ENCODE measurements at places on chromosomes 6 and 20.

DNA sequence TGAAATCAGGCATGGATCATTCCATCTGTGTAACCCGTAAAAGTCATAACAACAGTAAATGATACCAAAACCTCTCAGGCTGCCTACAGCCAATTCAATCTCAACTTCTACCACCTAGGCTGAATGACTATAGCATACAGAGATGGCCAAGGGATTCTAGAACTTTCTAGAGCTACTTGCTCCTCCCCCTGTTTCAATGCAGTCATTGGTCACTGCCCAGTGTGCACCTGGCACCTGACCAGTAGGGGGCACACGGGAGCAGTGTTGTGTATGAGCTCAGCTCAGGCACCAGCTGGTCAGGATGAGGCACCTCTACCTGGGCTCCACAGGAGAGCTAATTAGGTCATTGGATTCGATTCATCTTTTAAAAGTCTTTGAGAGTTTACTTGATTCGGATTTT lies 86.2 kb downstream of the PLEKHG1 start:
- DNase-seq: peak; percentile 31

- no peak for DNase-seq
Measured at GRCh38 chr6:21501021-21501354, 92.6 kb upstream of the SOX4 start.

DNA sequence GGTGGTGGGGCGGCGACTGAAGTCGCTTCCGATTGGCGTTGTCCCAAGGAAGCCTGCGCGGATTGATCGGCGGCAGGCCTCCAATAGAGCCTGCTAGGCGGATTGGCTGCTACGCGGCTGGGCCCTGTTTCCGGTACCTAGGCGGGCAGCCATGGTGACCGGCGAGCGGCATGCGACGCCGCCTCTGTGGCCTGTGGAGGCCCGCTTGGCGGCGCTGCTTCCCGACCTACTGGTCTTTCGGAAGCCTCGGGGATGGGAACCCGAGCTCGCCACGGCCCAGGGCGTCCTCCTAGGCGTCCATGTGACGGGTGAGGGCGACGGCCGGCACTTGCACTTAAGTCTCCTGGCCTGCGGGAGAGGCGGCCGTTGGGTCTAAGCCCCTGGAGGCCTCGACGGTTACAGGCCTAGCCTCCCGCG lies 28.1 kb downstream of the NFYA start:
- DNase-seq: no peak

DNA sequence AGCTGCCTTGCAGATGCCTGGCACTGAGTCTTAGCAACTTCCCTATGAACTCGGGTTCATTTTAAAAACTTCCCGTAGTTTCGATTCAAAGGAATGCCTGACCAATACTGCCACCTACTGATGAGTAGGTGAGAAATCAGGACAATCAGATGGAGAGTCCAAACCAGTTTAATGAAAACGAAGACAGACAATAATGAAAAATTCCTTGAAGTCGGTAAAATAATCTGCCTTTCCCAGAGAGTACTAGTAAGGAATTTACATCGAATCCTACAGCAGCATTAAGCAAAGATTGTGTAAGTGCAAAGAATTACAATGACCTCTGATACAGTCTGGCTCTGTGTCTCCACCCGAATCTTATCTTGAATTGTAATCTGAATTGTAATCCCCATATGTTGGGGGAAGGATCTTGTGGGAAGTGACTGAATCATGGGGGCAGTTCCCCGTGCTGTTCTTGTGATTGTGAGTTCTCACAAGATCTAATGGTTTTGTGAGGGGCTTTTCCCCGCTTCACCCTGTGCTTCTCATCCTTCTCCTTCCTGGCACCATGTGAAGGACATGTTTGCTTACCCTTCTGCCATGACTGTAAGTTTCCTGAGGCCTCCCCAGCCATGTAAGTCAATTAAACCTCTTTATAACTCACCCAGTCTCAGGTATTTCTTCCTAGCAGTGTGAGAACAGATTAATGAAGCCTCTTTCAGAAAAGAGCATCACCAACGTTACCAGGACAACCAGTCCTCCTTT lies 134.4 kb downstream of the ARHGAP18 start:
- DNase-seq: no peak

GRCh38 chr20:25508083-25508770 lies 77.1 kb downstream of the NINL start:
- no peak for DNase-seq

DNA sequence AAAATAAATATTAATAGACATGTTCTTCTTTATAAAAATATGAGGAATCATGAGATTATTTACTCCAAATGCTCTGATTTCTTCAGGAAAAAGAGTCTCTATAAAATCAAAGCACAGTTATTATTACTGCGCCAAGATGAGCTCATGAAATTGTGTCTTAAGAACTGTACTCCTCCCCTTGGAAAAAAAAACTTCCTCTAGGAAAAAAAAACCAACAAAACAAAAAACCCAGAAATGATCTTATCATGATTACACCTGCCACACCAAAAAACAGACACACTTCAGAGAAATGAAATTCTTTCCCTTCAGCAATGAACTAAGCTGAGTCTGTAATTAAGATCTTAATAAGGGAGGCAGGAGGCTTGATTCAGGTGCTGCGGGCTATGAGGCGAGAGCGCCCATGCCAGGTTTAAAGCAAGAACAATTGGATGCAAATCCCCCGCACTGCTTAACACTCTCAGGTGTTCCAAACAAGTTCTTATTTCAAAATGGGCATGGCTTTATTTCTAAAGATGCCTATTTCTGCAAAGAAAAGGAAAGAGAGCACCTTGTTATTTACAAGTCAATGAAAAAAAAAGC lies 9.1 kb downstream of the NEDD9 start:
- no peak for DNase-seq

DNA sequence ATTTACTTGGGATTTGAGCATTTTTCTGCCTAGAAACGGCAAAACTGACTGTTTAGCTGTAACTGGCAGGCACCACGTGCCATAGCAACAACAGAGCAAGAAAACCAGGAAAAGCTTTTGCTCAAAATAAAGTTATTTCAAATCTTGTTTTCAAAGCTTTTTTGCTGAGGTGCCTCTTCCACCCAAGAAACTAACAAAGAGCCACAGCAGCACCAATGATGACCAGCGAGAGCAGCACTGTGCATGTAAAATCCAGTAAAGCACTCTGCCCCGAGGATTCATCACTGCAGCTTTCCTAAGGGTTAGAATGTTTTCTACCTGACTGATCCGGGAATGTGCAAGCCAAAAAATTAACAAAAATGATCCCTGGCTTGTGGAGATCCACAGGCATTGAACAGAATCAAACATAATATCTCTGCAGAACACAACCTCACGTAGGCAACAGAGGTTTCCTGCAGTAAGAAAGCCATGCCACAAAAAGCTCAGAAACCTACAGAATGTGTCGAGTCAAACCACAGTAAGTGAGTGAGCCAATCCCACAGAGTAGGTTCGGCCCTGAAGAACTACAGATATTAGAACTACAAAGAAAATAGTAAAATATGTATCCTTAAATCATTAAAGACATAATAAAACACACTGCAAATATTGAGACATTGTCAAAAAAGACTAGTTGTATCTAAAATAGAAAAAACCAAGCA lies 7.4 kb upstream of the ULBP3 start:
- no peak for DNase-seq

- no peak for DNase-seq
Measured at GRCh38 chr6:40353197-40353966, 233.8 kb downstream of the LRFN2 start.

- no peak for DNase-seq
Measured at GRCh38 chr6:154865291-154865690, 129.8 kb upstream of the TIAM2 start.

DNA sequence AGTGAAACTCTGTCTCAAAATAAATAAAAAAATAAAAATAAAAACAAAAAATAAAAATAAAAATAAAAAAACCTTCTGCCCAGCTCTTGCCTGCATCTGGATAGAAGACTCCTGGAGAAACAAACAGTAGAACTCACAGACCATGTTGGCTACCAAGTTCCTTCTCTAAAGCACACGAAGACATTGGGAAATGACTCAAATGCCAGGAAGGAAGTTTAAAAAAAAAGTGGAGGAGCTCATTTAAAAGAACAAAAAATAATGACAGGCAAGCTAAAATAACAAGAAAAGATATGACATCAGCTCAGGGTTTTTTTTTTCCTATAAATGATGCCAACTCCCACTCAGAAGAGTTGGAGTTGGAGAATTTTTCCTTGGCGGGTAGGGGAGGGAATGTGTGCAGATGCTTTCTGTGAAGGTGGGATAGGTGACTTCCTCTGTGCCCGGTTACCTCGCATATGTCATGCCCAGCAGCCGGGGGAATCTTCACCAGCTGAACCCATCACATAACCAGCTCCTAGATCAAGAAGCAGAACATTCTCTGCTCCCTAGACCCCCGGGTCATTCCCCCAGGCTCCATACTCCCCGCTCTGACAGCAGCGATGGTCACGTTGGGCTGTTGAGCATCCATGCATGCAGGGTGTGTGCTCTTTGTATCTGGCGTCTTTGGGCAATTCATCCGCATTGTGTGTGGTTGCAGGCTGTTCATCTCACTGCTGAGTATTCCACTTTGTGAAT lies 17.3 kb upstream of the CD93 start:
- DNase-seq: no peak

DNA sequence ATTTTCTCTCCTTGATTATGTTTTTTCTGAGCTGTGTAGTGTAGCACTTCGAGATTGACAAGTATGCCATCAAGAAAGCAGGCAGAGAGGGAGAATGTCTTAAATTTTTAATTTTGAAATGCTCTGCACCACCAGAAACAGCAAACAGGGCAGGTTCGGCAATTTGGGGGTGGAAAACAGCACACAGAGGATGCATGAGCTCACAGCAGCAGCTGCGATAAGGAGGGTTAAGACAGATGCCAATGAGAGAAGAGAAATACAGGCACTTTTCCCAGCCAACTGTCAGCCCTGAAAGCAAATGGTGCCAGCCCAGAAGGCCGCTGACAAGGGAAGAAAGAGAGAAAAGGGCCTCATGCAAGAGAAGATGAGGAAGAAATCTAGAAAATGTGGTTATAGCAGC lies 15.1 kb upstream of the SNRPB2 start:
- no peak for DNase-seq

DNA sequence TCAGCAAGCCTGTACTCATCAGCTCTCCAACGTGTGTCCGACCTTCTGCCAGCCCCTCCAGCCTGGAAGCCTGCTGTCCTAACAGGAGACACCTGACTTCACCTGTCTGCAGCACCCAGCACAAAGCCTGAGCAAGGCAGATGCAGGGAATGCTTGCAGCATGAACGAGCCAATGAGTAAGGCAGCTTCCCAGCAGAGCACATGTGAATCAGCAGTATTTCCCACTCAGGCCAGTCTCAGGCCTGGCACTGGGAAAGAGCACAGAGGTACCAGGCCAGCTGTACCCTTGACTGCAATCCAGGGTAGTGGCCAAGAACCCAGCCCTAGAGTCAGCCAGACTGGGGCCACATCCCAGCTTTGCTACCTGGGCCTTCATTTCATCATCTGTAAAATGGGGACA lies 120.8 kb downstream of the MAFB start:
- DNase-seq: no peak

DNA sequence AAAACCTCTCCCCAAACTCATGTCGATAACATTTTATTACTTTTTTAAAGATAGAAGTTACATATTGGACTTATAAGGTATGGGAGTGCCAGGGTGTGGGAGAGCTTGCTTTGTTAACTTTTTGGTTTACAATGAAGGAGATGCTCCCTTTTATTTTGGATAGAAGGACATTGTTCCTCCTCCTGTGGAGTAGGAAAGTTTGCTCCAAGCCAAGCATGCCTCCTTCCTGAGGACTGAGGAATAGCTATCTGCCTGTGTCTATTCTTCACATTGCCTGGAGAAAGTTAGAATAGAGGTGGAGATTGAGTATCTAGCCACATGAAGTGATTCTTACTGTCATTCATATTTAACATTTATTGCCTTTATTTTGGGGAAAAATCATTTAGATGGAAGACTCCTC lies 71.9 kb downstream of the EYA4 start:
- no peak for DNase-seq

- no peak for DNase-seq
Measured at GRCh38 chr6:33693186-33694105, 18.1 kb downstream of the UQCC2 start.

DNA sequence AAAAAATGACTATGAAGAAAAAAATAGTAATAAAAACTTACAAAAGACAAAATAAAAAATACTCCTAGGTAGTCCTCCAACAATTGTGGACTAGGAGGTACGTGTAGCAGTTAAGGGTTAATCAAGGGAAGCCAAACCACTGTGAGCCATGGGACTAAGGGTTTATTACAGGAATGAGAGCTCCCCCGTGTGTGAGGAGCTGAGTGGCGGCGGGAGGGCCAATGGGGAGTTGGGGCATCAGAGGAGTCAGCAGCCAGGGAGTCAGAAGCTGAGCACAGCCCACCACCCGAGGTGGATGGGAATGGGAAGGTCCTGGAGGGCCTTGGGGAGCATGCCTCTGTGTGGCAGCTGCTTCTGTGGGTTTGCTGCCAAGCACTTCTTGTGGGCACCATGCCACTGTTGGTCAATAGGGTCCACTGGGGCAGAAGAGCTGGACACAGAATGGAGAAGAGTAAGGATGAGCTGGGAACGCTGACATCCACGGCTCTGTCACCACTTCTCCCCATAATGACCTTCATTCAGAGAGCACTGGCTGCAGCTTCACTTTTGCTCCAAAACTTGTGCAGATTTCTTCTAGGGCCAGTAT lies 373.3 kb downstream of the CDKAL1 start:
- DNase-seq: no peak

DNA sequence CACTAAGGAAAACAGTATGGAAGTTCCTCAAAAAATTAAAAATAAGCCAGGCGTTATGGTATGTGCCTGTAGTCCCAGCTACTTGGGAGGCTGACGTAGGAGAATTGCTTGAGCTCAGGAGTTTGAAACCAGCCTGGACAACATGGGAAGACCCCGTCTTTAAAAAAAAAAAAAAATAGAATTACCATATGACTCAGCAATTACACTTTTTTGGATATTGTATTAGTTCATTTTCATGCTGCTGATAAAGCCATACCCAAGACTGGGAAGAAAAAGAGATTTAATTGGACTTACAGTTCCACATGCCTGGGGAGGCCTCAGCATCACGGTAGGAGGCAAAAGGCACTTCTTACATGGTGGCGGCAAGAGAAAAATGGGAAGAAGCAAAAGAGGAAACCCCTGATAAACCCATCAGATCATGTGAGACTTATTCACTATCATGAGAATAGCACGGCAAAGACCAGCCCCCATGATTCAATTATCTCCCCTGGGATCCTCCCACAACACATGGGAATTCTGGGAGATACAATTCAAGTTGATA lies 10.8 kb upstream of the SMIM29 start:
- DNase-seq: no peak

DNA sequence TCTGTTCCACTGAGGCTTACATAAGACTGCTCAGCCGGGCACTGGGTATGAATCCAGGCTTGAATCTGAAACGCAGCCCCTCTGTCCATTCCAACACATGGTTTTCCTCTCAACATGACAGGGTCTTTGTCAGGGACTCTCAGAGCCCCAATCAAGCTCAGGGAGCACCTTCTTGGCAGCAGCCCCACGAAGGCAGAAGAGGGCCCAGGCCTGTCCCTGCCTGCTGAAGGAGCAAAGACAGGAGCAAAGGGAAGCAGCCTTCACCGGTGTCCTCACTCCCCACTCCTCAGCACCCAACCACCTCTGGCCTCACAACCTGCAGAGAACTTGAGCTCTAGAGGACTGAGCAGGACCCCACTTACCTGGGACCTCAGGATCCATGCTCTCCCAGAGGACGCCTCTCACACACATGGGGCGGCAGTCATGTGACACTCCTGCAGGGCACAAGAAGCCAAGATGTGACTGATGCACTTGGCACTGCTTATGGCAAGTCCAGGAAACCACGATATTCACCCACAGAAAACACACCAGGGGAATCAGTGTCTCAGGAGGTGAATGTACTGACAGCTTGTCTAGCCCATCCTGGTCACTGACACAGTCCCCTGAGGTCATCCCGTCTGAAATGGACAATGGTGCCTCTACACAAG lies 4.3 kb downstream of the SNHG17 start:
- DNase-seq: no peak

Measured in GM12892 (cell line).